ENCODE measurements at places on chromosomes 4 and X.

DNA sequence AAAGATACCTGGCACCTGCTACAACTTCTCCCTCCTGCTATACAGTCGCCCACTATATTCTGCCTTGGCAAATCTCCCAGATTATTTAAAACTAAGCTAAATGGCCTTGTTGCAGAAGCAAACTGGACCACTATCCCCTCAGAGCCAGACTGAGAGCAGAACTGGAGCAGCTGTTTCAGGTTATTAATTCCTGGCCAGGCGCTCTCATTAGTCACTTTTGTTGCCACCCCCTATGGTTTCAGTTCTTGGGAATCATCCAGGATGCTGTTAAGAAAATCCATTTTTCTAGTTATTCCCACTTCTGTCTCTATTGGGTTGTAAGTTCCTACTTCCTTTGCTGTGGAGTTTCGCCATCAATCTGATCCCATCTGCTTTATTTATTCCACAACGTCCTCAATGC is 30.1 kb downstream of the ADGRA3 start:
- no peak for DNase-seq

DNA sequence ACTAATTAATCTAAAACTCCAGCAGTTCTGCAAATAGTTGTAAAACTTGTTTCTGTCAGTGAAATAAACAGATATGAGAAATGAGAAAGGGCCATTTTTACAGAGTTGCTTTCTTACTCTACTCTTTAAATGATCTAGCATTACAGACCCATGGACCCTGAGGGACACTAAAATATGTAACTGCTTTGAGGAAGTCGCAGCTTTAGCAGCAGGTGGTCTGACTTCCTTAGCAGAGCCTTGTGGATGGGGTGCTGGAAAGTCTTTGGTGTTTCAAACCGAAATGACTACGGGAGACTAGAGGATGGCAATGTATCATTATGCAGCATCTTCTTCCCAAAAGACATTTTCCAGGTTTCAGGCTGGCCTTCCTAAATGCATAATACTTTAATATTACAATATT is 18.7 kb downstream of the SHISA3 start:
- DNase-seq, result no peak

DNA sequence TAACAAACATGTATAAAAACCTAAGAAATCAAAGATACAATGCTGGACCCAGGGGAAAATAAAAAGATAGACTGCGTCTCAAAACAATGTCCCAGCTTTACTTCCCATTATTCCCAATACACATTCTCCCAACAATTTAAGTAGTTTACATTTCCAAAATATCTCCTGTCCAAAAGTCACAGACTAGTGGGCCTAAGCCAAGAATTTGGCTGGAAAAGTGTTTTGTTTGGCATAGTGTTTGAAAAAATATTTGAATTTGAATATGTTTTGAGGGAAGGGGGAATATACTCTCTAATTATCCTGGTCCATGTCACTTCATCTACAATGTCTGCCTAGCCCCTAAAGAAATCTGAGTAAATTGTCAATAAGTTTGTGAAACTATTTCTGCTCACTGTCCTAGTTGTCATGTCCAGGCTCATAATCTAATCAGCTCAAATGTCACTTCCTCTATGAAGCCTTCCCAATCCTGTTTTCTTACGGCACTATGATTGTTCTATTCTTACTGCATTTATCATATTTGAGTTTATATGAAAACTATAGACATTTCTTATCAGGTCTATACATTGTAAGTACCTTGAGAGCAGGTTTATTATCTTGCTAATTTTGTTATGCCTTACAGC is 74.4 kb downstream of the SEC24D start:
- no peak for DNase-seq

DNA sequence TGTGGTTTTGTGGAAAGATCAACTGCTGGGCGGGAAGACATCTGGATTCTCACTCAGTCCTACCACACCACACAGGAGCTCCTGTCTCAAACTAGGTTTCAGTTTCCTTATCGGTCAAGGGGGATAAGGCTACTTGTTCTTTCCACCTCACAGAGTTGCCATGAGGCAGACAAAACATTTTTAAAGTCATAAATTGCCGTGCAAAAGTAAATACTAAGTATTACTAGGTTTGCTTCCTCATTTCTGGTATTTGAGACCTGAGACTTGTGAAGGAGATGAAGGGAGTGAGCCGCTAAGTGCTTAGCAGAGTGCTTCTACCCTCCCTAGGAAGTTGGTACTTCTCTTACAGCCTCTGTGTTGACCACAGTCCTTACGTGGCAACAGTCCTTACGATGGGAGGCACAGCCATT is 1.5 kb downstream of the LAP3 start:
- DNase-seq, result no peak

GRCh38 chrX:150088766-150089518 is 150.7 kb upstream of the EOLA2 start:
- no peak for DNase-seq

- DNase-seq, result no peak
Observed at GRCh38 chr4:174946246-174946645, 28.1 kb downstream of the ADAM29 start.

- DNase-seq, result no peak
Observed at GRCh38 chr4:148574911-148575310, 132.7 kb upstream of the NR3C2 start.

DNA sequence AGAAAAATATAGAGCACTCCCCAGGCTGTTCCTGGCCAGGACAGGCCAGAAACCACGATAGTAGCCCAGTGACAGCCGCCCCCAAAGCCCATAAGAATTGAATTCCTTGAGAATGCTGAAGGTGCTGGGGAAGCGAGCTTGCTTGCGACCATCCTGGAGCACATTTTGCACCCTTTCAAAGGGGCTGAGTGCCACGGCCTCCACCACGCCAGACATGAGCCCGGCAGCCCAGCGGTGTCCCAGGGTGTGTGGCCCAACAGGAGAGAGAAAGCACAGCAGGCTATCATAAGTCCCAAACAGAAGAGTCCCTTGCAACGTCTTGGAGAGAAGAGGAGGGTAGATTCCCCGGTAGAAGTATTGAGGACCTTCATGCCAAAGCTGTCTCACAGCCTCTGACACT is 7.6 kb upstream of the ZCCHC18 start:
- DNase-seq, result no peak

DNA sequence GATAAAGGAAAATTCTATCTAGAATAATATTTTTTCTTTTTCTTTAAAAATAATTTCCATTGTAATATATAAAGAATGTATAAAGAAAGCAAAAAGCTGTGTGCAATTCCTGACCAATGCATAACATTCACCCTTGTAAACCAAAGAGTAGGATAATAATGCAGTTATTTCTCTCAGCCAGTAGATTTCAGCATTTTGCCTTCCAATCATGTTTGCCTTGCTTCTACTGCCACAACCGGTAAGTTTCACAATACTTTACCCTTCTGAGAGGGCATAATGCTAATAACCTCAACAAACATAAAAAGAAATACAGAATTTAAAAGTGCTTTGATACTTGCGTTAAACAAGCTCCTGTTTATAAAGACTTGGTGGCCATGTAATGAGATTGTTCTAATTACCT is 59.9 kb downstream of the CHIC2 start:
- no peak for DNase-seq

- DNase-seq, result no peak
Observed at GRCh38 chrX:16444353-16444752, 205.6 kb upstream of the S100G start.

GRCh38 chr4:166838975-166839614 is 395.2 kb downstream of the SPOCK3 start:
- DNase-seq, result no peak

DNA sequence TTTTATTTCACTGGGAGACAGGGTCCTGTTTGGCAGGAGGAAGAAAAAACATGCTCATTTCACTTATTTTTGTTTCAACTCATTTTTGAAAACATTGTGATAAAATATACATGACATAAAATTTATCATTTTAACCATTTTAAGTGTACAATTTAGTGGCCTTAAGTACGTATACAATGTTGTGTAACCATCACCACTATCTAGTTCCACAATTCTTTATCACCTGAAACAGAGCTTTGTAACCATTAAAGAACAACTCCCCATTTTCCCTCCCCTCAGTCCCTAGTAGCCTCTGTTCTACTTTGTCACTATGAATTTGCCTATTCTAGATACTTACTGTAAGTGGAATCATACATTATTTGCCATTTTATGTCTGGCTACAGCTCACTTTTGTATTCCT is 143.8 kb downstream of the GPAT3 start:
- no peak for DNase-seq

DNA sequence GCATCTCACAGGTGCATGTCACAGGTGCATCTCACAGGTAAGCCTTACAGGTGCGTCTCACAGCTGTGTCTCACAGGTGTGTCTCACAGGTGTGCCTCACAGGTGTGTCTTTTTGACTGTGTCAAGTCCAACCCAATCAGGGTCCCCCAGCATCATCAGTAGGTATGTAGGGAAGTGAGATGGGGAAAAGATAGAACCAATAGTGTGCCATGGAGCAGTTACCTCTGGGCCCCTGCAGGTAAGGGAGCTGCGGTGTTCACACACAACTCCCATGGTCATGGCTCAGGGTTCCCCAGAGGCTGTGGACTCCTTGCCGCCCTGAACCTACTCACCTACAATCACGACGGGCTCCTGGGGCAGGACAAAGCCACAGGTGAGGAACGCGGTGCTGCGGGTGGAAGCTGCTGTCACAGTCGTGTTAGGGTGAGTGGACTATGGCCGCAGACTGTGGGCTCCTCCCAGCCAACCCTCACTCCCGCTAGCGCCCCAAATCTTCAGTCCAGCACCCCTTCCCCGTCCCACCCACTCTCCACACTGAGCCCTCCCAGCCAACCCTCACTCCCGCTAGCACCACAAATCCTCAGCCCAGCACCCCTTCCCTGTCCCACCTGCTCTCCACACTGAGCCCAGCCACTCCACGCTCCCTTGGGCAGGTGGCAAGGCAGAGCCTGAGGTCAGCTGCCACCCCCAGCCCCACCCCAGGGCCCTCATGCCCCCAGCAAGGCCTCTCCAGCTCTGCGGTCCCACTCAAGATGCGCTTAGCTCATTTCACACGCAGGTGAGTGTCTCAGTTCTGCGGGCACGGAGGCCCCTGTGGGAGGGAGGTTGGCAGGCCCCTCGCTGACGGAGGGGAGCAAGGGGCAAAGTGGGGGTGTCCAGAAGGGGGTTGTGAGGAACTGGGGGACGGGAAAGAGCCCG is 2.1 kb upstream of the PDE6B start:
- DNase-seq, result no peak

- no peak for DNase-seq
Observed at GRCh38 chr4:43564107-43564506, 671.6 kb downstream of the GRXCR1 start.

- no peak for DNase-seq
Observed at GRCh38 chr4:40322811-40323210, 12.3 kb upstream of the CHRNA9 start.

DNA sequence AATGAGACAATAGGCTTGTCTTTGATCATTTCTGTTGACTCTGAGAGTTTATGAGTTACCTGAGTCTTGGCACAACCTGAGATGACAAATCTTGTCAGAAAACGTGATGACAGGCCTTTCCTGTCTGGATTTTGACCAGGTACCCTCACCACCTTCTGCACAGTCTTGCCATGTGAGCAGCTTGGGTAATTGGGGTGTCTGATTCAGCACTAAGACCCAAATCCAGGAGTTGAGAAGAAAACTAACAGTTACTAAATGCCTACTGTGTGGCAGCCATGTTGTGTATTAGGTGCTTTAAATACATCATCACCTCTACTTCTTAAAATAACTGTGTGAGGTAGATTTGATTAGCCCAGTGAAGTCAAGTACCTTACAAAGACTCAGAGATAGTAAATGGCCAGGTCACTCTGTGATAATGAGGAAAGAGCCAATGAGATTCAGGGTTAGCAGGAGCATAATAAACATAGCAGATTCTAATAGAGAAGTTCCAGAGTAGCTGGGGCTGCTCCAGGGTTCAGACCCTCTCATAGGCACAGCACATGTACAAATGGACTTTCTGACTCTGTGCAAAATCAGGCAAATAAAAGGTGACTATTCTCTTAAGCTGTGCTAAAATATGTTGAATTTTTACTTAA is 2.8 kb downstream of the EREG start:
- DNase-seq, result no peak

DNA sequence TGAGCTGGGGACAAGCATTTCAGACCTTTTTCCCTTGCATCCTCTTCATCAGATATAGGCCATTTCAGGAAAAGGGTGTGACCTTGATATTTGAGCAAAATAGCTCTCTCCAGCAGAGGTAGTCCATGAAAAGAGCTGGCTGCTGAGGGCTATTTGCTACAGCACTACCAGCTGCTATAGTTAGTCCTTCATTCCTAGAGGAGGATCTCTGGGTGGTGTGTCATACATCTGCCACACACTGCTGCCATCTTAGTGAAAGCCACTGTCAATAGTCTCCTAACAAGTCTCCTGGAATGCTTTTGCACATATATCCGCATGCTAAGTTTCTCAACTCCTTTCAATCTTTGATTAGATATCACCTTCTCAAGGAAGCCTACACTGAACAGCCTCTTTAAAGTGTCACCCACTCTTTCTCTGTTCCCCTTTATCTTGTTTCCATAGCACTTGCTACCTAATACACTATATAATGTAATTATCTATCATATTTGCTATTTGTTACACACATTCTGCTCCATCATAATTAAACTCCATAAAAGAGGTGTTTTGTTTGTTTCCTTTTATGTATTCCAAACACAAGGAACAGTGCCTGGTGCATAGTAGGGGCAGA is 131.9 kb downstream of the TBC1D19 start:
- no peak for DNase-seq

DNA sequence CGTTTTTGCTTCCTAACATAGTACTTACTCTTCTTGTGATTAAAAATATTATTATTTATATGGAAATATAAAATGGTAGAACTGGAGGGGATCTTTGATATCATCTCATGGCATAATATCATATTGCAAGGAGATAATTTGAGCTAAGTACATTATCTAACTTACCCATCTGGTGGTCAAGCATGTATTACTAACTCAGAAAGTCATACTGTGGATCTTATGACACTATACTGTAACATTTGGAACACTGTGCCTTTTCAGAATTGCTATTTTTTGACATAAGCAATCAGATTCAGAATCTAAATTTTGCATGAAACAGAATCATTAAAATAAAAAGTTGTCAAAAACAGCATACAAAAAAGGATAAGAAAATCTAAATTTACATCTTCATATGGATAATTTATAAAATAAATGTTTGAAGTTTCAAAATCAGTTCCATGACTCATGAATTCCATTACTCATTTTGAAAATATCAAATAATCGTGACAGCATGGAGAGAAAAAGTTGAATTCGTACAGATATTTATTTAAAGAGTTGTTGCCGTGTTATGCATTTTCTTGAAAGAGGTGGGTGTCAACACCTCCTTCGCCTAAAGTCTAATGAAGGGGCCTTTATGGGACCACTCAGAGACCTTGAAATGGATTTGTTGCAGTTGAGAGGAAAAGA is 928.1 kb downstream of the PDHA2 start:
- no peak for DNase-seq

DNA sequence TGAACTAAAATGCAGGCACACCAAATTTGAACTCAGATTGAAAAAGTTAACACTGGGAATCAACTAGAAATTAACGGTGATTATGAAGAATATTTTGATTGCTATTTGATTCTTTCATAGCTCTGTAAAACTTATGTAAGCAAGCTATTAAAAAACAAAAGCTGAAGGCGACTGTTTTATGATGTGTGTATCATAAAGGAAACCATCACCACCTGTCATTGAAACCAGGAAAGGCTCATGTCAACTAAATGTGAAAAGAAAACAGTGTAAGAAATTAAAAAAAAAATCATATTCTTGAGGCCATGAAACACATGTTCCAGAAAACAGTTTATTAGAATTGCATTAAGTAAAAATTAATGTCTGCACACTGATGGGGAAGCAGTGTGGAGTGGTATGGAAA is 24.2 kb downstream of the CPE start:
- DNase-seq, result no peak
